ENCODE measurements at places on chromosomes 3 and 15.

- no peak for DNase-seq
Observed at GRCh38 chr15:36251450-36251849, 328.0 kb upstream of the CDIN1 start.

- DNase-seq: no peak
Observed at GRCh38 chr3:185717627-185718402, 107.0 kb downstream of the IGF2BP2 start.

DNA sequence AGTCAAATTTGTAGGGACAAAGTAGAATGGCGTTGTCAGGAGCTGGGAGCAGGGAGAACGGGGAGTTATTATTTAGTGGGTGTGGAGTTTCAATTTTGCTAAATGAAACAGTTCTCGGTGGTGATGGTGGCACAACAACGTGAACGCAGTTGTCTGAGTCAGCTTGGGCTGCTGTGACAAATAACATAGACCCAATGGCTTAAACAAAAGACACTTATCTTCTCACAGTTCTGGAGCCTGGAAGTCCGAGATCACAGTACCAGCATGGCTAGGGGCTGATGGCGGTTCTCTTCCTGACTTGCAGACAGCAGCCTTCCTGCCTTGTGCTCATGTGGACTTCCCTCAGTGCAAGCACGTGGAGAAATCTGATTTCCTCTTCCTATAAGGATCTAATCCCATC is 90.2 kb downstream of the CHSY1 start:
- no peak for DNase-seq

GRCh38 chr3:138448631-138449030 is 14.2 kb downstream of the ESYT3 start:
- DNase-seq: no peak

DNA sequence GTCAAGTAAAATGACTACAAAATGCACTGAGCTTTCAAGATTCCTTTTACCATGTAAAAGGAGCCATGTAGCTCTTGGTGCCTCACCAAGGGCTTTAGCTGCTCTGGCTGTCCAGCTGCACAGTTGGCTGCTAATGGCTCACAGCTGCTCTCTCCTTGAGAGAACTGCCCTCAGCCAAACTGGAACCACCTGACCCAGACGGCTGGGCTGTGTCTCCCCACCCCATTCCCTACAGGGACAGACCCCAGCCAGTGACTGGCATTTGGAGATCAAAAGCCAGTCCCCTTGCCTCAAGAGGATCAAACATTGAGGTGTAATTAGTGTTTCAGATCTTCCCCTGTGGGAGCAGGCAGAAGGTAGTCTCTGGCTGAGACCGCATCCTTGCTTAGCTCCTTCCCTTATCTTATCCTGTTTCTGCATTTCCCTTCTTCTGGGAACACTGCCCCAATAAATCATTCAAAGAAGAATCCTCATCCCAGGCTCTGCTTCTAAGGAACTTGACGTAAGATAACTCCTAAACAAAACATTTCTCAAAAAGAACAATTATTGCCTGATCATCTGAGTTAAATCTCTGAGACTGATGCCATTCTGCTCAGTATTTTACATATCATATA is 28.6 kb upstream of the UBE2E2 start:
- DNase-seq: no peak

GRCh38 chr3:134922866-134923265 is 127.8 kb downstream of the EPHB1 start:
- no peak for DNase-seq

- no peak for DNase-seq
Observed at GRCh38 chr3:185552358-185552877, at the start of gene LIPH. TSS of gene LIPH (minus strand) at chr3:185552588. CDS start at chr3:185552471, 117 bp downstream.

- DNase-seq: no peak
Observed at GRCh38 chr15:63852407-63852806, 18.7 kb upstream of the HERC1 start.

DNA sequence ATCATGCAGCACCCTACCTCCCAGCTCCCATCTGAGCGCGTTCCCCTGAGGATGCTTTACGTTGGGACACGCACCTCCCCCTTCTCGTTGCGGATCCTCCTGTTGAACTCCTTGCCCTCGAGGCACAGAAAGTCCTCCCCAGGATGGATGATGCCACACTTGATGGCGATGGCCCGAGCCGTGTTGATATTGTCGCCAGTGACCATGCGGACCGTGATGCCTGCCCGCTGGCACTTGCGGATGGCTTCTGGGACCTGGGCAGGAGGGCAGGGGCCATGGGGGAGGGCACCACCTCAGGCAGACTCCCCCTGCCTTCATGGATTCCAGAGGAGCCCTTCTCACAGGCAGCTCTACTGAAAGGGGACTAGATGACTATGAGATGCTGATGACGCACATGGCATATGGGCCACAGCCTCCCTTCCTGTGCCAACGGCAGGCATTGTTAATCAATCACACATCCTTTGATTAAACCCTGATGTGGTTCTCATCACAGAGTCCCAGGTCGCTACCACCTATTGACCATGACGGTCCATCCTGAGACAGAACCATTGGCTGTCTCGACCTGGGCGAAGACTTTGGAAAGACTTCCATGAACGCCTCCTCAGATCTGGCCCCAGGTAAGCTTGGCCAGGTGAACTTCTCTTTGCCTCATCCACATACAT is 29.5 kb upstream of the SEC13 start:
- no peak for DNase-seq

- no peak for DNase-seq
Observed at GRCh38 chr3:188527389-188527788, 373.4 kb downstream of the LPP start.

DNA sequence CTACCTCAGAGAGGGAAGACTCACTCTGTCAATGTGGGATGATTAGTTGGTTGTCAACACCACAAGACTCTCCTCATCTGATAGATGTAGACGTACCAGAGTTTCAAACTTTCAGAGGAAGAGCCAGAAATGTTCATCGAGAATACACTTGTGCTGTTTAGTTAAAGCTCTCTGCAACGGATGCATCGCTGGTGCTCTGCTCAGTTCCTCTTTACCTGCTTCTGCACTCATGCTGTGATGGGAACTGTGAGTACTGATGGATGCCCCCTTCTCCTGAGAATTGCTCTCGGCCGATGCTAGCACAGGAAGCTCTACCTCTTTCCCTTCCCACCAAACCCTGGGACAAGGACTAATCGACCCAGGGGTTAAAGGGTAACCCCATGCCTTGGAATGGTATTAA is 51.8 kb upstream of the CCDC54 start:
- no peak for DNase-seq

DNA sequence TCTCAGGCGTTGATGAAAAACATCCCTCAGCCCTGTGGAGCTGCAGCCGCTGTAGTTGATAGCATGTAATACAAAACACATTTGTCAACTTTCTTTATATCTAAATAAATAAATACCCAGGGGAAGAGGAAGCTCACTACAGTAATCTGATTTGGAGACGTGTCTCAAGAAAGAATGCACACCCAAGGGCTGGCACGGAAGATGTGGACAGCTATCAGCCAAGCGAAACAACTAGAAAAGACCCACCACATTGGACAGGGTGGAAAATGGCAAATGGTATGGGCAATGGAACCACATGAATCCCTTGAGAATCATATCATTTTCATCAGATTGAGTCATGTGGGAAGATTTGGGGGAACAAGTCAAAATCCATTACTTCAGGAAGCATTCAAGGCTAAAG is 43.1 kb upstream of the ALDH1A3 start:
- no peak for DNase-seq

- no peak for DNase-seq
Observed at GRCh38 chr15:100318880-100319279, 22.9 kb downstream of the ADAMTS17 start.

- DNase-seq: no peak
Observed at GRCh38 chr3:51999846-52000245, 4.2 kb upstream of the RPL29 start.

DNA sequence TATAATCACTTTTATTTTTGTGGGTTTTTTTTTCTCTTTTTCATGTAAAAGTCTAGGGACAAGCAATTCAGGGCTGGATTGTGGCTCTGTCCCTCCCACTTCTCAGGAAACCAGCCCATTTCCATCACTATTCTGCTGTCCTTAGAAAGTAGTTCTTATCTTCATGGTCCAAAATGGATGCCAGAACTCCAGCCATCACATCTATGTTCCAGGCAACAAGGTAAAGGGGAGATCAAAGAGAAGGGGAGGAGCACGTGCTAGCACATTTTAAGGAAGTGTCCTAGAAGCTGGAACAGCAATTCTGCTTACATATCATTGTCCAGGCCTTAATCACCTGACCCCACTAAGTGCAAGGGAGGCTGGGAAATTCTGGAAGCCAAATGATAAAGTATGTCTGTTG is 181.1 kb upstream of the C2CD4B start:
- no peak for DNase-seq

DNA sequence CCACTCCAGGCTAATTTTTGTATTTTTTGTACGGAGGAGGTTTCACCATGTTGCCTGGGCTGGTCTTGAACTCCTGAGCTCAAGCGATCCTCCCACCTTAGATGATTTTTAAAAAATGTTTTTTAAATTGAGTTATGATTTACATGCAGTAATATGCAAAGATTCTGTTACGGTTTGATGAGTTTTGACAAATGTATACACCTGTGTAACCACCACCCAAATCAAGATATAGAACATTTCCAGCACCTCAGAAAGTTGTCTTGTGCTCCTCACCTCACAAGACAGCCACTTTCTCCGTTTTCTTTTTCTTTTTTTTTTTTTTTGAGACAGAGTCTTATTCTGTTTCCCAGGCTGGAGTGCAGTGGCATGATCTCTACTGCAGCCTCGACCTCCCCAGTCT is 4.8 kb downstream of the SLC6A6 start:
- no peak for DNase-seq

GRCh38 chr3:82145742-82146141 is 384.3 kb upstream of the GBE1 start:
- no peak for DNase-seq

DNA sequence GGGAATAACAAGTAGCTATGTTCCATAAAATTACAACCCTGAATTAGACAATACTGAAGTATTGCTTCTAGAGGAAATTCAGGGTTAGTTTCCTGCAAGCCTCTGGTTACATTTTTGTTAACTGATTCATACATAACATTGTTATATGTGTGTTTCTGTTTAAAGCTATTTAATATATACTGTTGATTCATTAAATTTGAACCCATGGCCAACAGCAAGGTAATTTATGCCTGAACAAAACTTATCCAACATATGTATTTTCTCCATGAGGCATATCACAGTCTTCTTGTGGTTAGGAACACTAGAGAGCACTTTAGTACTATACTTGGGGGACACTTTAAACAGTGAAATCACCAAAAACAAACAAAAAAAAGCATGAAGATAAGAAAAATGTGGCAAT is 47.7 kb upstream of the PTX3 start:
- no peak for DNase-seq

DNA sequence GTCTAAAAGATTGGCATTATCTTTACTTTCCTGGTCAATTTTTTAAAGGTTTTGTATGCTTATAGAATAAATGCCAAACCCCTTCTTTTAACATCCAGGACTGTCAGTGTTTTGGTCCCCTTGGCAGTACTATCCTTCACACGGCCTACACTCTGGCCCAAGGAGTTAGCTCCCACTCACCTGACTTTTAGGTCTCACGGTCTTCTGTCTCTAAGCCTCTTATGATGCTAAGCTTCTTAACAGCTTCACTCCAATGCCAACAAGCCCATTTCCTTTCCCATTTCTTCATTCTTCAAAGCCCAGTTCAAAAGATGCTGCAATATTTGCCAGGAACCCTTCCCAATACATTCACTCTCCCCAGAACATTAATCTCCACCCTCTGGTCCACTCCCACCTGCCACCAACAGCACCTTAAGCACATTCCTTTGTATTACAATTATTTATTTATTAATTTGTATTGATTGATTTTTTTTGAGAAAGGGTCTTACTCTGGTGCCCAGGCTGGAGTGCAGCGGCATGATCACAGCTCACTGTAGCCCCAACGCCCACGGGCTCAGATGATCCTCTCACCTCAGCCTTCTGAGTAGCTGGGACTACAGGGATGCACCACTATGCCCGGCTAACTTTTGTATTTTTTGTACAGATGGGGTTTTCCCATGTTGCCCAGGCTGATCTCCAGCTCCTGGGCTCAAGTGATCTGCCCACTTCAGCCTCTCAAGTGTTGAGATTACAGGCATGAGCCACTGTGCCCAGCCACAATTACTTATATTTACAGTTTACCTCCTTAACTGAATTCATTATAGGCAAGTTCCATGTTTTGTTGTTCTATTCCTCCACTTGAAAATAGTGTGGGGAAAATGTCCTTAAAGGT is 27.8 kb downstream of the IFT80 start:
- no peak for DNase-seq

- DNase-seq: no peak
Observed at GRCh38 chr15:78808550-78808949, 2.7 kb downstream of the ADAMTS7 start.

GRCh38 chr15:77347197-77347596 is 72.7 kb downstream of the PEAK1 start:
- DNase-seq: no peak

GRCh38 chr15:41806291-41807181 is 21.4 kb upstream of the JMJD7 start:
- DNase-seq: no peak

DNA sequence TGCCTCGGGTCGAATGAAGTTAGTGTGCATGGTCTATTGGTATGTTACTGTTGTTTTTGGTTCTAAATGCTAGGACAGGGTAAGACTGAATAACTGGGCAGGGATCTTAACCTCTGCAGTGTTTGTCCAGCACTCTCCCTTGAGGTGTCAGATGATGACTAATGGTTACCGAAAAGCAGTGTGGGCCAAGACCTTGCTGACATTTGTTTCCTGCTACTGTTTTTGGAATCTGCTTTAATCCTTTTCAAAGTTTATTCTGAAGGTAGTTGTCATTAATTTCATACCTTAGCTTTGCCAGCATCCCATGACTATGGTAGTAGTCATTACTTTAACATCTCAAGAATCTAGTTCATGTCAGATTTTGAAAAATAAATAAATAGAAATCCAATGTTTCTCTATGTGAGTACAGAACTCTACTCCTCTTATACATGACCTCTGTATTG is 117.0 kb downstream of the P3H2 start:
- DNase-seq: no peak

DNA sequence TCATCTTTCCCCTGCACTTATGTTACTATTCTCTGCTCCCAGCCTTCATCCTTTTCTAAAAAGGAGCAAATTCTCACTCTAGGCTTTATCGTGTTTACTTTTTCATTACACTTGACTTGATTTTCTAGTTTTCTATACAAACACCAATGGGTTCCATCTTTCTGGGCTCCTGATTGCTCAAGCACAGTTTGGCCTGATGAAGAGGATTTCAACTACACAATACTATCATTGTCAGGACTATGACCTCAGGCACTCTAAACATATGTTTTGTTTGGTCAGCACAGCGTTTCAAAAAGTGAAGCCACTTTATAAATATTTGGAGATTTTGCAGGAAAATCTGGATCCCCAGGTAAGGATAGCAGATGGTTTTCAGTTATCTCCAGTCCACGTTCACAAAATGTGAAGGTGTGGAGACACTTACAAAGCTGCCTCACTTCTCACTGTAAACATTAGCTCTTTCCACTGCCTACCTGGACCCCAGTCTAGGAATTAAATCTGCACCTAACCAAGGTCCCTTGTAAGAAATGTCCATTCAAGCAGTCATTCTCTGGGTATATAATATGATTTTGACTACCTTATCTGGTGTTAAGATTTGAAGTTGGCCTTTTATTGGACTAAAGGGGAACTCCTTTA is 86.2 kb downstream of the TGFBR2 start:
- no peak for DNase-seq
